Fibroblast of skin of back (primary cell): ENCODE measurements at places on chromosomes 2 and 18.

GRCh38 chr2:85736456-85737355 lies 17.1 kb upstream of the ATOH8 start:
- no peak for DNase-seq

- DNase-seq = no peak
These were observed 24.7 kb upstream of the HNRNPLL start for GRCh38 chr2:38627391-38627790.

DNA sequence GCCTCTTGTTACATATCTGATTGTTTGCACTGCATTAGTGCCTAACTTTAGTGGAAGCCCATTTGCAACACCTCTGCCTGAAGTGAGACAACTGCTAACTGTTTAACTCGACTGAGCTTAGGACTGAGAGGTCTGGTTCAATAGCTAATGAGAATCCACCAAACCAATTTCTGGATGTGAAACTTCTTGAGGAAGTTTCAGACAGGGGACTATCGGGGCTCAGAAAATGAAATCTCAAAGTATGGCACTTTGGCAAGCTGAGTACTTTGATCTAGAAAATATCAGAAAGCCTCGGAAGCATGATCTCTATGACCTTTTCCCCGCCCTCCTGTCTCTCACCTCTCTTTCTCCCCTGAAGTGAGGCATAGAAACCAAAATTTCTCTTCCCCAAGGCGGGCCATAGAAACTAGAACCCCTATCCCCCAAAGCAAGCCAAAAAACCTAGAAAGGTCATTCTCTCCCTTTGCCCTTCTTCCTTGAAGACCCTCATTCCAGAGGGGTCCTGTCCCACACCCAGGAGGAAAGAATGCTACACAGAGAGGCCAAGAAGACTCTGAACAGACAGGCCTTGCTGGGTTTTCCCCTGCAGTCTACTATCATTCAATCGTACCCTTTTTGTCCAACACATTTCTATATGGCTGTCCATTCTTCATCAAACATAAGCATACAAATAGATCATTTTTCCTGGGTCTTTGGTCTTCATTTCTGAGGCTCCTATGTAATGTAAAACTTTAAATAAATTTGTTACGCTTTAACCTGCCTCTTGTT lies 69.6 kb upstream of the CREB1 start:
- DNase-seq = no peak

DNA sequence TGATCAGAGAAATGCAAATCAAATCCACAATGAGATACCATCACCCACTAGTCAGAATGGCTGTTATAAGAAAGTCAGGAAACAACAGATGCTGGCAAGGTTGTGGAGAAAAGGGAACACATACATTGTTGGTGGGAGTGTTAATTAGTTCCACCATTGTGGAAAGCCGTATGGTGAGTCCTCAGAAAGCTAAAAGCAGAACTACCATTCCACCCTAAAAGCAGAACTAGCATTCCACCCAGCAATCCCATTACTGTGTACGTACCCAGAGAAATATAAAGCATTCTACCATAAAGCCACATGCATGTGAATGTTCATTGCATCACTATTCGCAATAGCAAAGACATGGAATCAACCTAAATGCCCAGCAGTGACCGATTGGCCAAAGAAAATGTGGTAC lies 60.7 kb downstream of the ANKRD62 start:
- no peak for DNase-seq

GRCh38 chr18:59861963-59862819 lies 37.6 kb upstream of the PMAIP1 start:
- DNase-seq = no peak

DNA sequence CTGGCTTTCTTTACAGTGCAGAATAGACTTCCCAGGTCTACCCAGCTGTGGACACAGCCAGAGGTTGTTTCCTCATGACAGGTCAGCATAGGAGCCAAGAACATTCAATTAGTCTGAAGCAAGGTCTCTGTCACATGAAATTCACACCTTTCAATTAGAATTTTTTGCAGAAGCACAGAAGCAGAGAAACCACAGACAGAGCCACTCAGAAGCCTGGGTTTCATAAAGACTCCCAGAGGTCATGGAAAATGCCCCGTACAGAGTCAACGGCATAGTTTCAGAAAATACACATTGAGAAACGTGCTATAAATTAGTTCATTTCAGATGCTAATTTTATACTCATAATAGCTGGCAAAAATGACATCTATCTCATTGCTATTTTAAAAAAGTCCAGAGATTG lies 87.0 kb upstream of the TMEM200C start:
- DNase-seq = no peak

DNA sequence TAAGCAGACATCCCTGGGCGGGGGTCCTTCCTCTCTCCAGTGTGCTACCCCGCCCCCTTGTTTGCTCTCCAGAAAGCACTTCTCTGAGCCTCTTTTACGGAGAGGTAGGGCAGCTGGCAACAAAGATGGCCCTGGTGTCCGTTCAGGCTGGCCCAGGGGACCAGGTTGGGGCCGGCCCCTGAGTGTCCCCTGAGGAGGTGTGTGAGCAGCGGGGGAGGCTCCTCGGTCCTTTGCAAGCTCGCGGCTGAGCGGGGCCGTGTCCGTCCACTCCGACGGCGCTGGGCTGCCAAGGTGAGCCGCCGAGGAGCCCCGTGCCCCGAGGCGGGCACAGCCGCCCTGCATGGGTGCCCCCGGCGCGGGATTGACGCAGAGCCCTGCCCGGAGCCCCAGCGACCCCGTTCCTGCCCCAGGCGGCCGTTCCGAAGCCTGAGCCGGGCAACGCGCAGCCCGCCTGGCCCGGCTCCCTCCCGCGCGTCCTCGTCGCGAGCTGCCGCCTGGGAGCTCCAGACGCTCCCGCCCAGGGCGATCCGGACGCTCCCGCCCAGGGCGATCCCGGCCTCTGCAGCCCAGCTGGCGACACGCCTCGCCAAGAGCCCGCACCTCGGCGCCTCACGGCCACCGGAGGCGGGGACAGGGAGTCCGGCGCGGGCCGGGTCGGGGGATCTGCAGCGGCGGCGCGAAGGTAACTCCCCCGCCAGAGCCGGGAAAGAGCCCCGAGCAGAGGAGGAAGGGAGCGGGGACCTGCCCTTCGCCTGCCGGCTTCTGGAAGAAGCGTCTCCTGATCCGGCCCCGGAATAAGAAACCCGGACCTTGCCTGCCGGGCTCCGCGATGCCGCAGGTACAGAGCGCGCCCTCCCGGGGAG lies at the start of gene PROKR1:
TSS of gene PROKR1 (plus strand) at position 569 of the 863 bp plus-strand sequence. CDS start 2,243 bp downstream, outside the sequence.
- peak; percentile 30 for DNase-seq

GRCh38 chr2:120108749-120109148 lies 95.9 kb downstream of the EPB41L5 start:
- DNase-seq = peak; percentile 39

GRCh38 chr2:57080035-57080434 lies 896.2 kb downstream of the CCDC85A start:
- DNase-seq = peak; percentile 0

GRCh38 chr2:222518570-222519381 lies 94.4 kb downstream of the SGPP2 start:
- no peak for DNase-seq

- no peak for DNase-seq
These were observed 41.8 kb downstream of the RASGRP3 start for GRCh38 chr2:33518200-33518599.

- DNase-seq = no peak
These were observed 73.9 kb downstream of the TGOLN2 start for GRCh38 chr2:85253890-85254289.

- DNase-seq = no peak
These were observed 117.4 kb upstream of the COPS8 start for GRCh38 chr2:236968101-236968879.

DNA sequence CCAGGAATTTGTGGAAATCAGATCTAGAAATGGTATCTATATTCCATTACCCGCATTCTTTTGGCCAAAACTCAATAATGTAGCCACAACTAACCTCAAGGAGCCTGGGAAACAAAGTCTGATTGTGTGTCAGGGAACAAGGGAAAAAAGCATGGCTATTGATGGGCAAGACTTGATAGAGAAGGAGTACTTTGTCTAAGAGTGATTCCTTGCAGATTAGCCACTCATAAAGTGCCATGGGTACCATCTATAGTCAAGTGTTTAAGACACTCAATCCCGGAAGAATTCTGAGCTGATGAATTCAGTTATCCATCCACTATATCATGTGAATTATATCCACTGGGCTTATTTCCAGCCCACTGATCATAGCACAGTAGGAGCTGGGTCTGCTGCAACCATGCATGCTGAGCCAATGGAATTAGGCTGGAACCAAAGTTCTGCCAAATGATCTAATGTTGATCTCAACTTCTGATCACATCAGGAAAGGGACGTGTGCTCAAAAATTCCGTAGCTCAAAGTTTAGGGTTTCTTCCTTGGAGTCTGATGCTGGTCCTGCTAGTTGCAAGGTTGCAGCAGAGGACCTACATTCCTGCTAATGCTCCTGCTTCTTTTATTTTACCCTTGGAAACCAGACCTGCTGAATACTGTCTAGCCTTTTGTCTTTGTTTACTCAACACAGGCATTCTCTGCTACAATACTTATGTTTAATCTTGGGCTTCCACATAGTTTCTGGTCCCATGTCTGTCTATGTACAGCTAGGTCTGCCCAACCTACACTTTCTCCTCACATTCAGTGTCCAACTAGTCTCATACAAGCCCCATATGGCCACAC lies 629.7 kb downstream of the IRS1 start:
- no peak for DNase-seq

GRCh38 chr18:4241090-4241617 lies 214.0 kb downstream of the DLGAP1 start:
- DNase-seq = peak; percentile 0

DNA sequence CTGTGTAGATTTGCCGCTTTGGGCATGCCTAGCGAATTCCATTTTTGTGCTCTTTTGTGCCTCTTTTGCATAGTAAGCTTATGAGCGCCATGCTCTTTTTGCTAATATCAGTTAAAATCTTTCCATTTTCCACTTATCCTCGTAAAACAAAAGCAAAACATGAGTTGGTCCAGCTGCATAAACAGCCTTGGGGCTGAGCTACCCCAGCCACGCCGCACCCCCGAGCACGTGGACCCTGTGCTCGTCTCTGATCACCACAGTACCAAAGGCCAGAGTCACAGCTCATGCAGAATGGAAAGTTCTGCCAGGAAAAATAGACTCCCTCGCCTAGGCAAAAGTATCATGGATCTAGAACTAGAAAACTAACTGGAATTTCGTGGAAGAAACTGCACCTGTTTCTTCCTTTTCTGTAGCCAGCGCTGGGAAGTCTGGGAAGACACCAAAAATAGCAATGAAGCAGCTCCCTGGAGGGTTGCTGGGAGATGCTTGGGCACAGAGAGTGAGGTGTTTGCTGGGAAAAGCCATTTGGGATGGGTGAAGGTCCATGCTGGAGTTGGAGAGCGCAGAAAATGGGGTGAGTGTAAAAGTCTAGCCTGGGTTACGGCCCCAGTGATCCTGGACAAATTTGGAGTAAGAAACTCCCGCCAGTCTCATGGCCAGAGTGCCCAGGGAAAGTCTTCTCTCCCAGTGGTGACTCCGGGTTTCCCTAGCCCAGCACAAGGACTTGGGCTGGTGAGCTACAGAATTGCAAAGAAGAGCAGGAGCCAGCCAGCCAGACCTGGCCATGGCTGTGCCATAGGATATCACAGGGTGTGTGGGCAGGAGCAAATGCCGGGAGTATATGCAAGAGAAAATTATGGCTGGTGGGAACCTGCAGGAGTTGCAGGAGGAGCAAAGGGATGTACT lies 218.4 kb downstream of the GBX2 start:
- no peak for DNase-seq

DNA sequence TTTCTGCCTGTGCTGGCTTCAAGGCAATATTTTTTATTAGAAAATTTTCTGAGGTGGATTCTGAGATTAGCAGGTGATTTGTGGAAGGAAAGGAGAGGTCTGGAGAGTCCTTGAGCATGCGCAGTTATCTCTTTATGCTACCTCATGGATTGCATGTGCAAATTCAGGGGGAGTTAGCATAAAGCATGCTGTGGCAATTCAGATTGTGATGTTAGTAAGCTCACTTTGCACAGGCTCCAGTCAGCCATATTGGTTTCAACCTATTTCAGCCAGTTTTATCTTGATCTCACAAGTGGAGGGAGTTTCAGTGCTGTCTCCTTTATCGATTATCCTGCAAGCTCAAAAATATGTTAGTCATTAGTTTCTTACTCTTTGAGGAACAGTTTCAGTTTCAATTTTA lies 2012.3 kb upstream of the PIK3C3 start:
- no peak for DNase-seq

DNA sequence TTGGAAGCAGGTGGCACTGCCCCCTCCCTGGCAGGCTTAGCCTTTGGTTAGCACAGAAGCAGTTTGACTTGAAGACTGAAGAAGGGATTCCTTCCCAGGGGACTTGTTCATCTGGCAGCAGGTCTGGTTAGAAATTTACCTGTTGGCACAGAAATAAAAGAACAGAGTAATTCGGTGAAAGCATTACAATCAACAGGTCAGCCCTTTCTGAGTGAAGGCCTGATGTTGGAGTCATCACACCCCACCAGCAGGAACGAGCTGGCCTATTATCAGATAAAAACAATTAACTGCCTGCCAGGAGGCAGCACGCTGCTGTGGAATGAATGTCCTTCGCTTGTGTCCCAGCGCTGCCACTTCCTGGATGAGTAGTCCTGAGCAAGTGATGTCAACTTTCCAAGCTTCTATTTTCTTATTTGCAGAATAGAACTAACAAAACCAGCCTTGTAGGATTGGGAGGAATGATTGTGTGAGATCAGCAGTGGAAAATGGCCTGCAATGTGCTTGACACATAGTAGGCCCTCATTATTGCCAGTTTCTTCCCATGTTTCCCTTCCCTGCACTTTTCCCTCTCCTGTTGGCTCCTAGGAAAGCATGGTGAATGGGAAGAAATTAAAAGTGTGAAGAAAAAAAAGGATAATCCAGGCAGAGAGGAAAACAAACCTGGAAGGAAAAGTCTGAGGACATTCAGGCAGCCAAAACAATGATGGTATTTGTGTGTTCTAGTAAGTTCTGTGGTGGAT lies 29.0 kb downstream of the LGALSL start:
- DNase-seq = peak; percentile 84

GRCh38 chr18:73487966-73488365 lies 620.2 kb upstream of the NETO1 start:
- DNase-seq = peak; percentile 62

GRCh38 chr2:231910771-231911170 lies 15.4 kb downstream of the NPPC start:
- no peak for DNase-seq

GRCh38 chr2:155913356-155913755 lies 419.2 kb downstream of the NR4A2 start:
- DNase-seq = peak; percentile 71

DNA sequence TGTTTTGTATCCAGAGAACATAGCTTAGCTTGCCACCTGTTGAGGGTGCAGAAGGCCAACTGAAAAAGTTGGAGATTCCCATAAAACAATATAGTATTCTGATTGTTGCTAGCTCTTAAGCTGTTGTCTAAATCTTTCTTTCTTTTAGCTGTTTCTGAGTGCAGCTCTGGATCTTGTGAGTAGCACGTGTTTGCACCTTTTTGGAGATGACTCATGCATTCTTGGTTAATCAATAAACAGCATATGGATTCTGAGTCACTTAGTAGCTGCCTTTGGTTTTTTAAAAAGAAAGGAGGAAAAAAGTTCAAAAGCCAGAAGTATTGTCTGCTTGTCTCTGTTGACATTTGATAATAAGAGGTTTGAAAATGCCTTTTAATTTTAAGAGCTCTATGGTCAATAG lies 483.0 kb upstream of the FSIP2 start:
- DNase-seq = no peak
